NB4 (cell line): ENCODE measurements at places on chromosomes 5 and 9.

- DNase-seq = no peak
Measured at GRCh38 chr5:68141494-68141893, 74.1 kb upstream of the PIK3R1 start.

GRCh38 chr5:72501488-72501887, 5.7 kb downstream of the ZNF366 start:
- DNase-seq = no peak

DNA sequence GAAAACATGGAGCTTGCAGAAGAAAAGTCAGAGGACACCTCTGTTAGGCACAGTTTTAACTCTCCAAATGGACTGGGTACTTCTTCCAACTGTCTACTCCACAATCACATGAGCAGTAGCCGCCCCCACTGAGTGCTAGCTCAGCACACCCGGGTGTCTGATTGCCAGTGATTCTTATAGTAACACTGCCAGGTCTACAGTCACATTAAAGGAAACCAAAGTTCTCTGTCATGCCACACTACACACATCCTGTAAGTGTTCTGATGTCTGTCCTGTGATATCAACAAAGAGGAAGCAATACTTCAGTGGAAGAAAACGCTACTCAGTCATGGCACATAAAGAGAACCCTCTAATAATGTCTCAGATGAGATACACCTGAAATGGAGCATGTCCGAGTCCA, at the start of gene HAVCR2:
Gene HAVCR2, minus strand, starts transcription at position 69 of the 400 bp plus-strand sequence. Its CDS starts 61 bp downstream, at position 8.
- DNase-seq = peak; percentile 36

DNA sequence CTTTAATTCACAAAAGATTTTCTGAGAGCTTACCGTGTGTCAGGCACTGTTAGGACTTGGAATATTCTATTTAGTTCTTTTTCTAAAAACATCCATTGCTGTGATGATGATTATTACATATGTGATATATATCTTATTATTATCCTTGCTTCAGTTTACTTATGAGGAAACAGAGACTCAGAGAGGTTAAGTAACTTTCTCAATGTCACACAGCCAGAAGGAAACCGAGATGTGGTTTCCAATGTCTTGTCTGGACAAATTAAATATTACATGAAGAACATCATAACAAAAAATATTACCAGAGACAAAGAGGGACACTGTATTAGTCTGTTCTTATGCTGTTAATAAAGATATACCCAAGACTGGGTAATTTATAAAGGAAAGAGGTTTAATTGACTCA, 125.5 kb upstream of the DAP start:
- no peak for DNase-seq

DNA sequence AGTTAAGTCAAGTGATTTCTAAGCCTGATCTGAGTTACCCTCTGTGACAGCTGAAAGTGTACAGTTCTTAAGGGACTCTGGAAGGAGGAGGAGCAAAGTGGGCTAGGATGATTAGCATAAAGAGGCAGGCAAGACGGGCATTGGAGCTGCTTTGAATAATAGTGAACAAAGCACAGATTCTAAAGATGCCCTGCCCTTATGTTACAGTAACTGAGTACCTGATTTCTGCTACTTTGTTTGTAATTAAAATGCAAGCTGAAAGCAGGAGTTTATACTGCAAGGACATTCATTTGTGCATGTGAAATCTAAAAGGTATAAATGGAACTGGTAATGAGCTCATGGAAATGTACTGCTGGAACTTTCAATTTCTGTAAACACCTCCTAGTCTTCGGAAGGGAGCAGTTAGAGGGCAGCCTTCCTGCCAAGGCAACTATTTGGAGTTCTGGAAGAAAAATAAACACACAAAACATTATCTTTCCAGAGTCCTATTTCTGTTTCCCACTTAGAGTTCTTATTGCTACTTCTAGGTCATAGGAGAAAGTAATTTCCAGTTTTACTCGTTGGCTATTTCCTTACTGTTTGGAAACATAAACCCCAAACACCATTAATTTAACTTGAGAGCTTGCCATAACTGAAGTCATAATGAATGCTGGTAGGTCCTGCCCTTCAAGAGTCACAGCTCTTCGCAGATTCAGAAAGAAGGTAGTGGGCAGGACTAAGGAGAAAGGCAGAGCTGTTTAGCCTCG, at the start of gene RANBP3L:
Gene RANBP3L, minus strand, starts transcription at position 45 of the 746 bp plus-strand sequence. CDS start 486 bp downstream, outside the sequence.
- DNase-seq = peak; percentile 32

DNA sequence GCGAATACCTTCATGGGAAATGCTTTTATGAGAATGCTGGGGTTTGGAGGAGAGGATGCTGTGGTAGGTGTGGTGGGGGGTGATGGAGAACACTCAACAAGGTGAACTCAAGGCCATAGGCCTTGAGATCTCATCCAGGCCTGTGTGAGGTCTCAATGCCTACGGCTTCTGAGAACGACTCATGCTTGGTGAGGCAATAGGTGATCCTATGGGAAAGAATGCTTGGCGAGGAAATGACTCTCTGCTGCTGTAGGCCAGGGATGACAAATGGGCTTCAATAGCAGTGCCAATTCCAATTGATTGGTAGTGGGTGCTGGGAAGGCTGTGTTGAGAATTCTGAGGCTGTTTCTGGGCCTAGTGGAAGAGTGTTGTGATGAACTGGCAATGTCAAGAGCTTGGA, 280.2 kb upstream of the CLINT1 start:
- DNase-seq = no peak

DNA sequence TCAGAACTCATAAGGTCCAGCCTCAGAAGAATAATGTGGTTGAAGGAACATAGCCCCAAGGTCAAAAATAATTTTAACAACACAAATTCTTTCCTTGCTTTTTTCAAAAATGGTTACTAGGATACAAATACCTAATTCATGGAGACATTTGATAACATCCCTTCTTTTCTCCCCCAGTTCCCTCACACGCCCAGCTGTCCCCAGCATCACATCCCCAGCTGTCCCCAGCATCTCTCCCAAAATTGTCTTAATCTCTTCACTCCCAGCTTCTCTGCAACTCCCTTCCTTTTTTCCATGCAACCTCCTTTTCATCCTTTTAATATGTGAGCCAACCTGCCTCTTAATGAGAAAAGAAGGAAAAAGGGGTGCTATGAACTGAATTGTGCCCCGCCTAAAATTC, 77.8 kb downstream of the FSTL4 start:
- no peak for DNase-seq

DNA sequence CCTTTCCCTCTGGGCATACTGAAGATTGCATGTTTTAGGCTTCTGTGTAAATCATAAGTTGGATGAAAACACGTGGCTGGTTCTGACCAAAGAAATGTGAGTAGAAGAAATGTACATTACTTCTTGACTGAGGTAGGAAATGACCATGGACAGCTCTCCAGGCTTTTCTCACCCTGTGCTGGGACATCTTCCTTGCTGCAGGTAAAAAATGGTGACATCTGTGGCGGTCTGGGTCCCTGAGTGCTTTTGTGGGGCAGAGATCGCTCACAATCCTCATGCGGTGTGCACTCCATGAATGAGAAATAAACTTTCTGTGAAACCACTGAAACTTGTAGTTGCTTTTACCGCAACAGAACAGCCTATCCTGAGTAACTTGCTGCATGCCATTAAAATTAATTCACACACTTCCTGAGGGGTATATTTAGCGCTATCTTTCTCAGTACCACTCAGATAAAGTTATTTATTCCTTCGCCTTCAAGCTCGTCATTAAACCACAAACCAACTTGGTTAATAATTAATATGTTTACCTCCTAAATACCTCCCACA, 730.4 kb downstream of the EFNA5 start:
- no peak for DNase-seq

- DNase-seq = peak; percentile 24
Measured at GRCh38 chr9:68547417-68547816, 6.7 kb upstream of the TMEM252 start.

GRCh38 chr9:128712451-128713410, 10.4 kb downstream of the PKN3 start:
- no peak for DNase-seq

DNA sequence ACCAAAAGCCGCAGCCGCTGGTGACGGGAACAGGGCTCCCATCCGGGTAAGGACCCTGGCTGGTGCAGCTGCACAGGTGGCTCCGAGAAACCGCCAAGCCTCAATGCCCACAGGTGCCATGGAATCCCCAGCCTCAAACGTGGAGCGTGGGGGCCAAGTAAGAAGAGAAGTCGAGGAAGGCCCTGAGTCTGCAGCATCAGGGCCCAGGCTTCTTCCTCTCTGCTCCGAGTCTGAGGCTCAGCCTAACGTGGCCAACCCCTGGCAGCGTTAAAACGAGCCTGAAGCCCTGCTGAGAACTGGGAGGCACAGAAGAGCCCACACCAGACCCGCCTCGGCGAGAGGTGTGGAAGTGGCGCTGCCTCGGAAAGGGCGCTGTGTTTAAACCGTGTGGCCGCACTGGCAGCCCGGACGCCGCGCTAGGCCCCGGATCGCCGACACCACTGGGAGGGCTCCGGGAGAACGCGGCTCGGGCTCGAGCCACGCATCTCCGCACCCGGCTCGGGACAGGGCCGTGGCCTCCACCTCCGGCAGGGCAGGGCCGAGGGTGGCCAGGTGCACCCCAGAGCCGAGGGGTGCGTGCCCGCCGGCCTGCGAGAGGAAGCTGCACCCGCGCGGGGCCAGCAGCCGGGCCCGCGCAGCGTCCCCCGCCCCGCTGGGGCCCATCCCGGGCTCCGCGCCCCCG, 730 bp downstream of the ZMYND19 start:
- peak; percentile 42 for DNase-seq

GRCh38 chr5:165705960-165706359, 2200.5 kb downstream of the MAT2B start:
- DNase-seq = no peak

GRCh38 chr9:96486386-96487028, 36.5 kb downstream of the HABP4 start:
- DNase-seq = no peak

DNA sequence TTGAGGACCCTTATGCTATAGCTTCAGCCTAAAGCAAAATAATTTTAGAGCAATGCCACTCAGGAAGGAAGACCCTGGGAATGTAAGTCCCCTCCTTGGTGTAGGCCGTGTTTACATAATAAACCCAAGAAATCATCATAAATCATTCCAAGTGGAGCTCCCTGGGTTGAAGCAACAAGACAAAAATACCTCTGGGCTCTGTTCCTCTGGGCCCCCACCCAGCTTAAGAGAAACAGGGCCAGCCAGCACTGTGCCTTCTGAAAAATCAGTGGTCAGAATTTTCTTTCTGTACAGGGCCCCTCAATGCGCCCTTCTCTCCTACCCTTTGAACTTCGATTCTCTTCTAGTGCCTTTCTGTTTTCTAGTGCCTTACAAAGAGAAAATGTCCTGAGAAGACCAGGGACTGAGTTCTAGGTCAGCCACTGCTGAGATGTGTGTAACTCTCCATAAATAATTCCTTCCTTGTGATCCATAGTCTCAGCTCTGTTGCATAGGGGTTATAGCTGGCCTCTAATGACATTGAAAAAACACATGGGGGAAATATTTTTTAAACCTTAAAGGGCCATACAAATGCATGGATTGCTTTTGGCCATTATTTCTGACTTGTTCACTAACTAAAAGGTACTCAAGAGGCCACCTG, 101.0 kb downstream of the ADRB2 start:
- DNase-seq = no peak

DNA sequence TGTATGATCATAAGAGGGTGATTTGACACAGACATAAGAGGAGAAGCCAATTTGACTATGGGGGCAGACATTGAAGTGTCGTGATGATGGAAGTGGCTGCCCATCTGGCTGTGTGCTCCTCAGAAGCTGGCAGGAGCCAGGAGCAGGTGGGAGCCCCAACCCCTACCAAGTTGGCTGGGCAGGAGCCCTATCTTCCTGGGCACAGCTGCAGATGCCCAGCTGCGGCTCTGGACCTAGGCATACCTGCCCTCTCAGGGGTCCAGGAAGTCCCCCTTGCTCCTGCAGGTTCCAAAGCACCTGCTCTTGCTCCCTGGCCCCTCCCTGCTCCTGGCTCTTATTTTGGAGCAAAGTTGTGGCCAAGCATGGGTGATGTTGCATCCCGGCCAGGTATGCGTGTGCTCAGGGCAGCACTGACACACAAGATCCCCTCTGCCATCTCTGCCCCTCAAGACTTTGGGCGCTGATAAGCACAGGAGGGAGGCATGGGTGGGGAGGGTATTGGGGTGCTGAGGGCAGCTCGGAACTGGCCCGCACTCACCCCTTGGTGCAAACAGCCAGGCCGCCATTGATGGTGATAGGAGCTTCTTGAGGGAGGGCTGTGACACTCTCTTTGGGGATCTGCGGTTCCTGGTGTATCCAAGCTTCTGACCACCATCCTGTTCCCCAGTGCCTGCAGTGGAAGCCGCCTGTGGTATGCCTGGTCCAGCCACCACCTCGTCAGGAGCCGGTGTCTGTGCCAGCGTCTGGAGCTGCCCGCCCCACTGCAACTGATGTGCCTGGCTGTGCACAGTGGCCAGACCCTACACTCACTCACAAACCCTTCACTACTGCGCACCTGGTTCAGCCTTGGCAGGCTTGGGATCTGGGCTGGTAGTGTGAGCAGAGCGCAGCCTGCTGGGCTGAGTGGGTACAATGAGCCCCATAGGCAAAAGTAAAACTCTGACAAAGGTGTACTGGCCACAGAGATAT, 230.9 kb downstream of the CDH9 start:
- no peak for DNase-seq

DNA sequence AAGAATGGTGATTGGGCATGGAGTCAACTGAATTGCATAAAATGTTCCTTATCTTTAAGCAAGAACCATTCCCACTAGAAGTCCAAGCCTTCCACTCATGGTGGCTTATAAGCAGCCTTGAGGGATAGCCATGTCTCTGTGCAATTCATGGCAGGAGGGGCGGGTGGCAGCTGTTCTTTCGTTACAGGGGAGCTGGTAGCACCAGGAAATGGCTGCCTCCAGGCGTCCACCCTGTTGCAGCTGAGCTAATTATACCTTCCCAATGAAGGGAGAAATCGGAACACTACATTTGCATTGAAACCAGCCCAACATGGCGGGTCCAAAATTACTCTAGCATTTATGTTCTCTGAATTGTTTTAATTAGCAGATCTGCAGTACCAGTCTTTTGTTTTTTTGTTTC, 289.8 kb downstream of the NTRK2 start:
- DNase-seq = no peak

DNA sequence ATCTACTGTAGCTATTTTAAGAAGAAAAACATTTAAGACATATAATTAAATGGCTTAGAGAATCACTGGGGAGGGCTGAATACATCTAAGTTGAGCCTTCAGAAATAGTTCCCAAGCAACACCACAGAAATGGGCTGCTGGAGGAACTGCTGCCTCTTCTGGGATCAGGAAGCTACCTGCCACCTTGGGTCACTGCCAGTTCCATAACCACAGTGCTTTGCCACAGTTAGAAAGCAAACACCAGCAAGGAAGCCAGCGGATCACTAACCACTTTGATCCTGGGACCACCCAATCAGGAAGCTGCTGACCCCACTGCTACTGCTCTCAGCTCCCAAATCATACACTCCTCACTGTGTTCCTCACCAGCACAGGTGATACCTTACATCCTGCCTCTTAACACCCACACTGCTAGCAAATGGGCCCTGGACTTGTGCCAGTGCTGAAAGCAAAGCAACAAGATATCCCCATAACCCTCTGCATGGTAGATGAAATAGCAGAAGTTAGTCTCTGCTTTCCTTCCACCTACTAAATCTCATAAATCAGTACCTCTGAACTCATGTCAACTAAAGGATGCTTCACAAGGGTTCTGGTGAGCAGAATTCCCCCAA, 346.9 kb downstream of the DEPDC1B start:
- DNase-seq = no peak
